Left lung (tissue), 14 donors: ENCODE measurements at places on chromosomes 16 and 17. TPM values are rescaled to one million over a fixed set of nuclear protein-coding genes. Genes with fewer than 3 reads are reported as not detected.

GRCh38 chr17:43975898-43976297, 22.2 kb upstream of the PYY start:
- DNase-seq, result no peak

DNA sequence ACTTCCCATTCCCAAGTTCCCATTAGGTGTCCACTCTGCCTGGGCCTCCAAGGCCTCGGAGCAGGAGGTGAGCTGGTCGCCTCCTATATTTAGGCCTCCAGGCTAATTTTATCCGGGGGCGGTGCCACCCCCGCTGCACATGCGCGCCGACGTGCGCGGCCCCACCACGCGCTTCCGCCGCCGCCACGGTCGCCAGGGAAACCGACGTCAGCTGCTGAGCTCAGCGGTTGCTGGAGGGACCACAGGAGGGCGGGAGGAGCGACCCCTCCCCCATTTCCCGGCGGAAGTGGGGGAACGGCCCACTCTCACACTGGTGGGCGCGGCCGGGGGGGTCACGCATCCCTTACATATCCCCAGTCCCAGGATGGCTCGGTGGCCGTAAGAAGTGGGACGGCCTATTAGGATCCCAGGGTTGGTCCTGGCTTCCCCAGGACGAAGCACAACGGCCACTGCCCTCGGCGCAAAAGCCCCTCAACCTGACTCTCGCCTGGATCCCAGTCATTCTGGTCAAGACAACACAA, 1.0 kb downstream of the PER1 start:
- DNase-seq, result peak; percentile 97

DNA sequence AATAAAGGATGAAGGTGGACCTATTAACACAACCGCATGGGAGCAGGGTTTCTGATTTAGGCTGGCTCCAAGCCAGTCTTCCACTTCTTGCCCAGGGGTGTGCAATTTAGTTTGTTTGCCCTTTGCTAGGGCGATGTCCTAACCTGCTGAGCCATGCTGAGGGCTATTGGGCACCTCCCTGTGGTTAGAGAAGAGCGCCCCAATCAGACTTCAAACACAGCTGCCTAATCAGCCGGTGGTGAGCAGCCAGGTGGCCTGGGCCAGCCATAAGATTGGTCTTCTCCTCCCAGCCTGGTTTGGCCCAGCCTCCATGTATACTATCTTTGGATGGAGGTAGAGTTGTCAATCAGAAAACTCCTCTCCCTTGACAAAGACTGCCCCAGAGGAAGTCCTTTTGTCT, 15.7 kb downstream of the TMEM94 start:
- DNase-seq, result no peak

GRCh38 chr16:19690196-19690595, 27.8 kb downstream of the KNOP1 start:
- no peak for DNase-seq

Gene CD300LG
- polyA plus RNA-seq, result 1.3 TPM

GRCh38 chr17:69402052-69402451, 12.4 kb upstream of the MAP2K6 start:
- no peak for DNase-seq

DNA sequence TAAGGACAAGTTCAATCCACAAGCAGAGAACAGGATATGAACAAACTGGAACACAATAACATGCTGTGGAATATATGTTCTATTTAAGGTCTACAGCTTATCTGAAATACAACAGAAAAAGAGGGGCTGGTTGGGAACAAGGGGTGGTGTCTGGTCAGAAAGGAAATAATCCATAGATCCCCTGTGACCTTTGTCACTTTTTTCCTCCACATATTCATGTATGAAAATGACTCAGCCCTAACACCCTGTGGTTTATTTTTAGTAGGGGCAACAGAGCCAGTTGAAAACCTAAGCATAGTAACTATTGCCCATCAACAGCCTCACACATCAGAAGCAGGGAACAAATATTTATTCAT, 12.3 kb upstream of the SPAG9 start:
- DNase-seq, result no peak

GRCh38 chr17:42980766-42981397, 517 bp downstream of the RUNDC1 start:
- DNase-seq, result peak; percentile 47

- DNase-seq, result no peak
Observed at GRCh38 chr17:56740481-56740880, 93.2 kb downstream of the C17orf67 start.

Gene SLFN12L
- 15.8 TPM for polyA plus RNA-seq

- DNase-seq, result no peak
Observed at GRCh38 chr17:7894226-7894625, 5.6 kb downstream of the CHD3 start.

GRCh38 chr17:63150490-63150889, 184.5 kb downstream of the TANC2 start:
- no peak for DNase-seq

- DNase-seq, result no peak
Observed at GRCh38 chr17:33167736-33168135, 125.4 kb downstream of the ASIC2 start.

DNA sequence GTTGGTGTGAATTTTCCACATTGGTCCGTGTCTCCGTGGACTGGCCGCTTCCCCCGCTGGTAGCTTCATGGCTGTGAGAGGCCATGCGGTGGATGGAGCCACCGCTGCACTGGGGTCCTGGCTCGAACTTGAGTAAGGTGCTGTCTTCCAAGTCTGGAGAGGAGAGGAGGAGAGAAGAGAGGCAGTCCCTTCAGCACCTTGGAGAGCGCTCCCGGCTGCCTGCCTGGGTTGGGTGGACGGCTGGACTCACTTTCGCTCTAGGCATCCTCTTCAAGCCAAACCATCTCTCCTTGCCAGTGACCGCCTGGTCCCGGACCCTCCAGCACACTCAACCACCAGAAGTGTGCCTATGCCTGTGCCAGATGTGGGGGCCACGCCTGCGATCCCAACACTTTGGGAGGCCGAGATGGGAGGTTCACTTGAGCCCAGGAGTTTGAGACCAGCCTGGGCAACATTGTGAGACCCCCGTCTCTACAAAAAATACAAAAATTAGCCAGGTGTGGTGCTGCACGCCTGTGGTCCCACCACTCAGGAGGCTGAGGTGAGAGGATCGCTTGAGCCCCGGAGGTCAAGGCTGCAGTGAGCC, 6.2 kb downstream of the JPH3 start:
- peak; percentile 75 for DNase-seq

Gene ADGRG1
- 23.1 TPM for polyA plus RNA-seq

Gene PMP22
- polyA plus RNA-seq, result 157 TPM

- DNase-seq, result no peak
Observed at GRCh38 chr16:7236824-7237410, 95.7 kb upstream of the RBFOX1 start.

- no peak for DNase-seq
Observed at GRCh38 chr17:63714550-63715277, 14.8 kb upstream of the LIMD2 start.

- DNase-seq, result no peak
Observed at GRCh38 chr17:42617956-42618431, 8.5 kb downstream of the TUBG1 start.
